Activated naive CD4-positive, alpha-beta T cell (primary cell): ENCODE measurements at places on chromosomes 6 and 20.

DNA sequence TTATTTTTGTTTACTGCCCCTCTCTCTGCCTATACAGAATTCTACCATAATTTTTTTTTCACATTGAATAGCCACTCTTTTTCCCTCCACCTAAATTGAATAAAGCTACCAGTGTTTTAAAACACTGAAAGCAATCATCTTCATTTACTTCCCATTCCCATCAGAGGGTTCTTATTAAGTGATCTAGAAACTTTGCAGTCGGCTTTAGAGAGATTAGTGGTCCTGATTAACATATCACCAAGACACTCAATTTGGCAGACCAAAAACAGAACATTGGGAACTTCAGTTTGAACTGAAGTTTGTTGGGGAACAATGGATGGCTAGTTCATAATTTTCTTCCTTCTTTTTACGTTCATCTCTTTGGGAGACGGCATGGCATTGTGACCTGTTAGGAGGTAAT lies 249.5 kb downstream of the CBLN4 start:
- no peak for DNase-seq

DNA sequence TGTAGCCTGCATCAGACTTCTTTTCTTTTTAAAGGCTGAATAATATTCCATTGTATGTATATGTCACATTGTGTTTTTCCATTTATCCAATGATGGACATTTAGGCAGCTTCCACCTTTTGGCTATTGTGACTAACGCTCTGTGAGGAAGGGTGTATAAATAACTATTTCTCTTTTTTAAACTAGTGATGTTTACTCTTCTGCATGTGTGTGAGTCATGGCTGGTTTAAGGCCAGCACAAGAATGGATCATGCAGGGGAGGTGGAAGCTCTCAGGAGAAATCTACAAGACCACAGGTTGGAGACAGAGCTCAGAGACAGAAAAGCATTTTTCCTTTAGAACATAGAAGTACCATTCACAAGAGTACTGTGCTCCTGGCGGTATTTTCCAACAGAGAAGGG lies 307.2 kb downstream of the SOX4 start:
- no peak for DNase-seq

GRCh38 chr6:1796706-1797529 lies 187.2 kb downstream of the FOXC1 start:
- no peak for DNase-seq

- DNase-seq: no peak
Measured at GRCh38 chr6:25579902-25580495, 72.0 kb upstream of the SCGN start.

GRCh38 chr20:15916623-15917022 lies 656.6 kb downstream of the KIF16B start:
- no peak for DNase-seq

GRCh38 chr20:14415467-14415866 lies 78.1 kb upstream of the FLRT3 start:
- DNase-seq: no peak

DNA sequence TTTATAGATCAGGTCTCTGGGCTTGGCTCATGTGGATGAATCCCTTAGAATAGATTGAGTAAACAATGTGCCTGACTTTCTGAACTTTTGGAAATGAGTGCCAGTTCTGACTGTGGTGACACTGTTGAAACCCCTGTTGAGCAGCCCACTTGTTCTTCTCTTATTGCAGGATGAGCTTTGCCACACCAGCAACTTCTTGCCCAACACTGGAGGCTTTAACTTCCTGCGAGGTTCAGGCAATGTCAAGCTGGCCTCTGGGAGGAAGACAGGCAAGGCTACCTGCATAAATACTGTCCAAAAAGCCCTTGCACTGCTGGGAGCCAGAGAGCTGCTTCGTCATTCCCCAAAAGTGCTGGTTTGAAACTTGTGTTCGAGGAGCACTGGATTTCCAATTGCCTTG lies 32.8 kb upstream of the SMIM8 start:
- no peak for DNase-seq

GRCh38 chr20:63268256-63268655 lies 4.4 kb upstream of the ARFGAP1 start:
- no peak for DNase-seq

- DNase-seq: no peak
Measured at GRCh38 chr6:140774080-140774505, 1358.6 kb upstream of the GJE1 start.

- no peak for DNase-seq
Measured at GRCh38 chr6:53605543-53606235, 59.9 kb downstream of the KLHL31 start.

- no peak for DNase-seq
Measured at GRCh38 chr20:50144362-50144761, 9.2 kb downstream of the PEDS1 start.

DNA sequence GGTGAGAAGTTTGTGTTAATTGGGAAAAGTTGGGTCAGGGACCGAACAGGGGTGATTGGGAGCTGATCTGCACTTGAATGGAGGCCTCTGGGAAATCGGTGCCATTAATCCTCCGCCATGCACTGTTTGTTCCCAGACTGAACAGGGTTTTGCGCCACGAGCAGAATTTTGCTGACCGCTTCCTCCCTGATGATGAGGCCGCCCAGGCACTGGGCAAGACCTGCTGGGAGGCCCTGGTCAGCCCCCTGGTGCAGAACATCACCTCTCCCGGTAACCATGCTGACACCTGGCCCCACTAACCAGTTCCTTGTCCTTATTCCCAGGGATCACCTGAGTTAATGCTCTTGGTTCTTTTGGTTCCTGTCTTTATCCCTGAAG lies 21.7 kb downstream of the CUL9 start:
- no peak for DNase-seq
